NCI-H146 (cell line): ENCODE measurements at places on chromosomes 16 and 17.

- no peak for DNase-seq
Observed at GRCh38 chr16:28204622-28205021, 7.1 kb downstream of the XPO6 start.

- DNase-seq, result peak; percentile 15
Observed at GRCh38 chr17:36934144-36934691, 3.1 kb upstream of the LHX1 start.

DNA sequence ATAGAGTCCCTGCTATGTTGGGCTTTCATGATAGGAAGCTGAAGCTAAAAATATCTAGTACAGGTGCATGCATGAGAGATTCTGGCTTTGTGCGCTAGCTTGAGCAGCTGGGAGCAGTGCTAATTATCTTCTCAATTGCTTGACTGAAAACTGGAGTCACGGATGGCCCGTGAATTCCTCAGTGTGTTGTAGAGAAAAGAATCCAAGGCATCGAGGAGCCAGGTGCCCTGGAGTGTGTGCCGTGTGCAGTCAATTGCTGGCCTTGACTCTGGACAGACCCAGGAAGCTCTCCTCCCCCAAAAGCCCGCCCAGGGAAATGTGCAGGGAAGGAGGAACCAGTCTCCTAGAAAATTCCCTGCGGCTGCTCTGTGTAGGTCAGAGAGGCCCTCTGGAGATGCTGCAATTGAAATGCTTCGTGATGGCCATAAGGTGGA lies 14.2 kb downstream of the LGALS3BP start:
- peak; percentile 77 for DNase-seq

GRCh38 chr16:3701531-3701930 lies 15.8 kb downstream of the TRAP1 start:
- no peak for DNase-seq

GRCh38 chr17:35022536-35023063 lies 40.9 kb downstream of the RFFL start:
- DNase-seq, result no peak

GRCh38 chr17:67995570-67996263 lies 552 bp downstream of the C17orf58 start:
- DNase-seq, result peak; percentile 8

DNA sequence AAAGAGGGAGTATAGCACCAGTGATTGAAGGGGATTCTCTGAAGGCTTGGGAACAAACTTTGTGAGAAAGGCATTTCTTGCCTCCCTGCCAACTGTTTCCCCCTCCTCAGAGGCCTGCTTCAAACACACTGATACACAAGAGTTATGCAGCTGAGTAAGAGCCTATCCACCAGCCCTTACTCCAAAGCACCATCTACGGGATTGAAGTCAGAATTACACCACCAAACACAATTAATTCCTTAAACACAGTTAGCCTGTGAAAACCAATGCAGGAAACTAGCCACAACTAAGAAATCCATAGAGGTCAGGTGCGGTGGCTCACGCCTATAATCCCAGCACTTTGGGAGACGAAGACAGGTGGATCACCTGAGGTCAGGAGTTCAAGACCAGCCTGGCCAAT lies 138.3 kb downstream of the SHCBP1 start:
- no peak for DNase-seq

GRCh38 chr17:2701161-2701995 lies 10.2 kb downstream of the CLUH start:
- no peak for DNase-seq

DNA sequence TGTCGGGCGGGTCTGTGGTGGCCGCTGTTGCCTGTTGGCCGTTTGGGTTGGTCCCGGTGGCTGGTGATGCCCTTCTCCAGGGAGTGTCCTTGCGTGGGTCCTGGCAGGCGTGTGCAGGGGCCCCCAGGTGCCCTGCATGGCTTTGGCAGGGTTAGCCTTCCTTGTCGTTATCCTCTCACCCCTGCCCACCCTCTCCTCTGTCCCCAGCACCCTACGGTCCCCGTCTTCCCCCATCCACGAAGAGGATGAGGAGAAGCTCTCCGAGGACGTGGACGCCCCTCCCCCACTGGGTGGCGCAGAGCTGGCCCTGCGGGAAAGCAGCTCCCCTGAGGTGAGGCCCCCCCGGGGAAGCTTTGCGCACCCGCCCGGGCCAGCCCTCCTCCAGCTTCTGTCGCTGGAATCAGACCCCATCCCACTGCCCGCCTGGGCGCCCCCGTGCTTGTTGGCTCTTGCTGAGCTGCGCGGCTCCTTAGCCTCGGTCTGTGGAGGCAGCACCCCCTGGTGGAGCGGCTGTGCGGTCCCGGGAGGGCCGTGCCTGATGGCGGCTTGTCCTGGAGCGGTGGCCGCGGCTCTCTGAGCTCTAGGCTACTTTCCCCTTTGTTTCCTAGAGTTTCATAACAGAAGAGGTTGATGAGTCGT lies 10.6 kb upstream of the NUDT16L1 start:
- DNase-seq, result no peak

GRCh38 chr16:73202161-73202729 lies 154.3 kb upstream of the ZFHX3 start:
- no peak for DNase-seq

DNA sequence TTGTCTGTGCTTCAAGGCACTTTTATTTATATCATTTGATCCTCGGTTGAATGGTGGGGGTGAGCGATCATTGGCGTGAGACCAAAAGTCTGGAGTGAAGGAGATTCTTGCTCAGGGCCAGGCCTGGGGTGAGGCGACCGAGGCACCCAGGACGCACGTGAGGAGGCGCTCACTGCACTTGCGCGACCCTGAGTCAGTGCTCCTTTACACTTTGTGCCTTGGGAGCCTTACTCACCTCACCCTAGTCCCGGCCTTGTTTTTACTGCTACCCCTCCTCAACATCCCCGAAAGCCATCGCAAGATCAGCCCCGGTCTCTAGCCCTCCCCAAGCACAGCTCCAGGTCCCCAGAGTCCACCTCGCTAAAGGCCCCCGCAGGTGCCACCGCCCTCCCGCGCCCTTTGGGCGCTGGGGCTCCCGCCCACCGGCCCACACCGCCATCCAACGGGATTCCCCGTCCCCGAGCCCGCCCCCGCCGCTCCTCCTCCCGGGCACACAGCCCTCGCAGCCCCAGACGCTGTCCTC lies 496 bp downstream of the EZH1 start:
- DNase-seq, result peak; percentile 90

- DNase-seq, result no peak
Observed at GRCh38 chr17:27336184-27336583, 42.3 kb downstream of the WSB1 start.

- no peak for DNase-seq
Observed at GRCh38 chr16:5066511-5066910, 755 bp upstream of the C16orf89 start.

DNA sequence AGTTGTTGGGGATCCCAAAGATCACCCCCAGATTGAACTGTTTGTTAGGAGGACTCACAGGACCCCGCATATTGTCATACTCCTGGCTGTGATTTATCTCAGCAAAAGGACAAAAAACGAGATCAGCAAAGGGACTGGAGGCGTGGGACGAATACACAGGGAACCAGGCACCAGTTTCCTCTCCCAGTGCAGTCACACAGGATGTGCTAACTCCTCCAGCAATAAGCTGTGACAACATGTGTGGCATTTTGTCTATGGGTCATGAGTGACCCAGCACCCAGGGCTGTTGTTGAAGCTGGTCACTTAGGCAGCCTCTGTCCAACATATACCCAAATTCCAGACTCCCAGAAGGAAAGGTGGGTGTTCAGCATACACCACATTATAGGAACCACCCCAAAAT lies 60.9 kb downstream of the CPPED1 start:
- no peak for DNase-seq

- no peak for DNase-seq
Observed at GRCh38 chr16:10296956-10297340, 88.9 kb upstream of the ATF7IP2 start.

- DNase-seq, result no peak
Observed at GRCh38 chr16:81477697-81478693, 33.4 kb downstream of the CMIP start.

DNA sequence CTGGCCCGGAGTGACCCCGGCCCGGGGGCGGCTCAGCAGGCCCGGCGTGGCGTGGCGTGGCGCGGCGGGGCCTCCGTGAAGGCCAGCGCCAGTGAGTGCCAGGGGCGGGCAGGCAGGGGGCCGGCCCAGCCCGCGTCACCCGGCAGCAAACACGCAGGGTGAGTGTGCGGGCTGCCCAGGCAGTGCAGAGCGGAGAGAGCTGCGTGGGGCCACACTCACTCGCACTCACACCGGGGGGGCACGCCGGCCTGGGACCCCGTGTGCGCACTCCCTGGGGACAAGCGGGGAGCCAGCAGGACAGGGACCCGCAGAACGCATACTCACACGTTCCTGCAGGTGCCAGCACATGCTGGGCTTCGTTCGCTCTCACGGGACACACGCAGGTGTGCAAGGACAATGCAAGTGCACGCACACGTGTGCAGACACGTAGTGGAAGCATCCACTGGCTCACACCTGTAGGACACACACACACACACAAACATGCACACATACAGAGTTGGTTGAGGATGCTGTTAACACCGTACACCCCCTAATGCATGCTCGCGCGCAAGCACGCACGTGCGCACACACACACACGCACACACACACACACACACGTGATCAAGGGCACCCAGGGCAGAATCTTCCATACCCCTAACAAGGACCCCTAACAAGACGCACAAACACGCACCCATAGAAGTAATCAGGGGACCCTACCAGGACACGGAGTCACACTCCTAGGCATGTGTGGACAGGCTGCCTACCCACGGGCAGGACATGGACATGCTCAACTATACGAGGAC lies 7.7 kb downstream of the USP6 start:
- DNase-seq, result peak; percentile 14

DNA sequence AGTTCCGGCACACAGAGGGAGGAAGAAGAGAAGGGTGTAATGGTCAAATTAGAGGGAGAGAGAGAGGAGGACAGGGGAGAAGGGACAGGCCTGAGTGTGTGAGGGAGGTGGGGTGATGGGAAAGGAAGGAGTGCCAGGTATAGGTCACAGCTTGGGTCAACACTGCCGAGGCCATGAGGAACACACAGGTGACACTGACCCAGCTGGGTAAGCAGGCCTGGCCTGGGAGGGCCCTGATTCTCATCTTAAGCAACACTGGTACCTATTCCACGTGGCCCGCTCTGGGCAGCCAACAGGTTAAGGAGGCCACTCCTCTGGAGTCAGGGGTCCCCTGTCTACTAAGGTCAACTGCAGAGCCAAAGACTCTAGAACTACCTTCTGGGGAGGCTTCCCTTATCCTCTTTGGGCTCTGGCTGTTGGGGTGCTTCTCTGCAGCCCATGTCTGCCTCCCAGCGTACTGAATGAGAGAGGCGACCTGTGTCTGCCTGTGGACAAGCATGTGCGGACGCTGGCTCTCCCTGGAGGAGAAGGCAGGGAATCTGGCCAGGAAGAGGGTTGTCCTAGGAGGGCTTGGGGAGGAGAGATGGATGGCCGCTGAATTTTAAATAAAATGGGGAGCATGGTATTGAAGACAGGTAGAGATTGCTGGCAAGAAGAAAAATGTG lies 57.6 kb downstream of the RGS9 start:
- no peak for DNase-seq

DNA sequence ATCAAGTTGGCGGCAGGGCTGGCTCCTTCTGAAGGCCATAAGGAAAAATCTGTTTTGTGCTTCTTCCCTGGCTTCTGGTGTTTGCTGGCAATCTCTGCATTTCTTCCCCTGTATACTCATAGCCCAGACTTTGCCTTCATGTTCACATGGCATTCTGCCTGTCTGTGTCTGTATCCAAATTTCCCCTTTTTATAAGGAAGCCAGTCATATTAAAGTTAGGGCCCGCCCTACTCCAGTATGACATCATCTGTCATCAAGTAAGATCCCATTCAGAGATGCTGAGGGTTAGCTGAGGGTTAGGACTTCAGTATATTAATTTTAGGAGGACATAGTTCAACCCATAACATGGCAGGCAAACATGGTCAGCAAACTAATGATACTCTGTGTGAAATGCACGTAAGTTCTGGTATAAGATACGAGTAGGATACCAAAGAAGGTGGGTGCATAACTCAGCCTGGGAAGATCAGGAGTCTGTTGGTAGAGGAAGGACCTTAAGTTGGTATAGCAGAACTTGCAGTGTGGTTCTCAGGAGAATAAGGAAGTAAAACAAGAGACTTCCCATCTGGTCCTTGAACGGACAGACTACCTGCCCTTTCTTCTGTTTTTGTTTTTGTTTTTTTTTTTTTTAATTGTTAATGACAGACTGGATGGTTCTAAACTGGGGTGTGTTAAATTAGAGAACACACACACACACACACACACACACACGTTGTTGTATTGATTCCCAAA lies 13.9 kb downstream of the MAP2K6 start:
- DNase-seq, result no peak

DNA sequence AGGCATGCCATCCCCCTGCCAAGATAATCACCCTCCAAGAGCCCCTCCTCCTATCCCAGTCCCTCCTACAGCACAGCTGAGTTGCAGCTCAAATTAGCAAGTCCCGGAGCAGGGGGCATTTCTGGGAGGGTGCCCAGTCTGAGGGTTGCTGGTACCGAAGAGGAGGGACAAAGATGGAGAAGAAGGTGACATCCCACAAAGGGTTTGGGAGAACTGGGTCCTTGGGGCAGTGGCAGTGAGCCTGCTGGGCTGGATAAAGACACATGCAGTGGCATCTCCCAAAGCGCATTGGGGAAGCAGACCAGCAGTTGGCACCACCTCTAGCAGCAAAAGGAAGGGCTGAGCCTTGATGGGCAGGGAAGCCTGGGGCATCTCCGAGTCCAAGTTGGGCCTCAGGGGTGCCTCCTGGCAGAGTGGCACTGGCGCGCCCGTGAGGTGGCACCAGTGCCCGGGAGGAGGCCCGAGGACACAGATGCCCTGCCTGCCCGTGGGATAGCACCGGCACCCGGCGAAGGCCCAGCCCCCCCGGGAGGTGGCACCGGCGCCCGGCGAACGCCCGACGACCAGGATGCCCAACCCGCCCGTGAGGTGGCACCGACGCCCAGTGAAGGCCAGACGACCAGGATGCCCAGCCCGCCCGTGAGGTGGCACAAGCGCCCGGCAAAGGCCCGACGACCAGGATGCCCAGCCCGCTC lies 622 bp downstream of the TOM1L2 start:
- DNase-seq, result no peak

DNA sequence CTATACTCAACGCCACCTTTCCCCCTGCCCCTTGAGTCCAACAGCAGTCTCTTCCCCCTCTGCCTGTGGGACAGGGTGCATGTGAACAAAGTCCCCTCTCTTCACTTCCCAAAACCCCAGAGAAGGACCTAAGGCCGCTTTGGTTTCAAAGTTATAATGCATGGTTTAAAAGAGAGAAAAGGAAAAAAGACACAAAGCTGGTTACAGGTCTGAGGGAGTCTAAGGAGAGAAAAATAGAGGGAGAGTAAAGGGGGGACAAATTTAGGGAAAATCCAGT lies 1.1 kb upstream of the GABARAP start:
- no peak for DNase-seq

GRCh38 chr16:58249388-58249779 lies 45.4 kb downstream of the PRSS54 start:
- DNase-seq, result no peak

DNA sequence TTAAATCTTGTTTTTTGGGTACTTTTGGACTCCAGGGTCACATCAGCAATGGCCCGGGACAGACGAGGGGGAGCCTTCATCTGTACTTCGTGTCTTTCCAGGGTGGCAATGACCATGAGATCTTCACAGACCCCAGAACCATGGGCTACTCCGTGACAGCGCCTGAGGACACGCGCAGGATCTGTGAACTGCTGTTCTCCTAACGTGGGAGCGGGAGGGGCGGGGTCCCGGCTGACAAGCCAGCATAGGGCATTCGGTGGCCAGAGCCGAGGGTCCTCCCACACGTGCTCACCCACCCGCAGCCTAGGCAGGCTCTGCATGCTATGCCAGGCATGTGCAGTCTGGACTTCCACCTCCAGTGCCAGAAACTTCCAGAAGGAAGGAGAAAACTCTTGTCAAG lies 21.2 kb downstream of the CARHSP1 start:
- DNase-seq, result no peak
